Activated T-cell treated with anti-CD3 and anti-CD28 coated beads, Interleukin-2, amount 50 U/mL, for 72 hours (primary cell): ENCODE measurements at places on chromosomes 12 and 14. TPM values are rescaled to one million over a fixed set of nuclear protein-coding genes. Genes with fewer than 3 reads are reported as not detected.
A peak's percentile ranks its signal among the peaks of the same experiment; 100 is the strongest.

DNA sequence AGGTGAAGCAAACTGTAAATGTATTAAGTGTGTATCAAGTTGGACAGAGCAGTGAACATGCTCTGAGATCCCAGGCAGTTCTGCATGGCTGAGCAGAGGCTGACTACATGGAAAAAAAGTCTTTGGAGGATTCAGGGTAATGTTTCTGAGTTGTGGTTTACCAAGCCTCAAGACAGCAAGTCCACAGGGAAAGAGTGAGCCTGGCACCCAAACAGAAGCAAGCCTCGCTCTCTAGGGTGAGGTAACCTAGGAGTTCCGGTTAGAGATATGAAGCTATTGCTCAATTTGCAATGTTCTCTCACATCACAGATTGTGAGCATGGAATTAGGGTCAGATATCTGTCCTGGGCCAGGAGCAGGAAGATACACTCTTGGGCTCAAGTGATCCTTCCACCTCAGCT lies 158.6 kb downstream of the MON2 start:
- DNase-seq = no peak
- no peaks in the 10 kb centered on the region for H3K36me3 ChIP-seq
- H3K27ac ChIP-seq = peak overlapping the region; percentile 47
- no peaks in the 10 kb centered on the region for H3K4me1 ChIP-seq
- peaks cover 46% of the 10 kb centered on the region for H3K27me3 ChIP-seq
- H3K4me3 ChIP-seq = no peak overlapping the region

- H3K27me3 ChIP-seq = peaks cover 14% of the 10 kb centered on the region
- H3K27ac ChIP-seq = no peak overlapping the region
- peaks cover 12% of the 10 kb centered on the region for H3K4me1 ChIP-seq
- DNase-seq = no peak
- no peaks in the 10 kb centered on the region for H3K36me3 ChIP-seq
These were observed 239.4 kb upstream of the KRR1 start for GRCh38 chr12:75750716-75751306.

GRCh38 chr12:120532701-120533238 lies 1.4 kb upstream of the RNF10 start:
- peaks cover 53% of the 10 kb centered on the region for H3K4me1 ChIP-seq
- H3K4me3 ChIP-seq = no peak overlapping the region
- no peak for DNase-seq

The CFAP73 gene
- 2.0 TPM for total RNA-seq
